Endothelial cell of coronary artery (primary cell): ENCODE measurements at places on chromosomes 2 and 18. TPM values are rescaled to one million over a fixed set of nuclear protein-coding genes. Genes with fewer than 3 reads are reported as not detected.

The NGEF gene
- total RNA-seq: 0.09 and 1.5 TPM in 2 replicates

The FBXO48 gene
- 0.18 and 0.28 TPM in 2 replicates for total RNA-seq

The MALL gene
- 21.3 and 37.5 TPM in 2 replicates for total RNA-seq

The AQP12B gene
- not detected in 2 replicates for total RNA-seq
